ENCODE measurements at places on chromosomes 11 and 22. TPM values are rescaled to one million over a fixed set of nuclear protein-coding genes. Genes with fewer than 3 reads are reported as not detected.

DNA sequence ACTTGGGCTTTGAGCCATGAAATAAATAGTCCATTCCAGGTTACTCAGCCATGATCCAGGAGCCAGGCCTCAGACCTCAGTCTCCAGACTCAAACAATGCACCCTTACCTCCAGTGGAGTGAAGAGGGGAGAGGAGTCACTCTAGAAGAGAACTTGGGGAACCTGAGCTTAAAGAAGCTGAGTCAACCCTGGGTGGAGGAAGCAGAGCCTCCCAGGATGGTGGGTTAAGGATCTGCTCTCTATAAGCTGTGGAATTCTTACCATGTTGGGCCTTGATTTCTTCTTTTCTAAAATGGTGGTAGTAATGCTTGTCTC lies 113.2 kb downstream of the NECTIN1 start:
- no peak for DNase-seq

DNA sequence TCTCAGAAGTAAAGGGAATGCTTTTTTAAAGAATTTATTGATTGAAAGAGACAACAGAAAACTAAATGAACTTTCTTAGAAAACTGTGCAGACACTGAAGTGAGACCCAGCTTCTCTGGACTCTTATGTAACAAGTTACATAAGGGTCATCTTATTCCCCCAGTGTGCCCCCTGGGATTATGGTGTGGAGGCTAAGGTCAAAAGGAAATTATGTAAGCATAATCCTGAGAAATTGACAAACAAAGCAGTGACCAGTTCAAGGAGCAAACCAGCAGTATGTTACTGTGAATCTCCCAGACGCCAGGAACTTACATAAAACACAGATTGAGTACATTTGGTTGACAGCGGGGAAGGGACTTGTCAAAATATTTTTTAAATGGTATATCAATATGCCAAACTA lies 78.6 kb downstream of the SLC1A2 start:
- DNase-seq, result no peak

DNA sequence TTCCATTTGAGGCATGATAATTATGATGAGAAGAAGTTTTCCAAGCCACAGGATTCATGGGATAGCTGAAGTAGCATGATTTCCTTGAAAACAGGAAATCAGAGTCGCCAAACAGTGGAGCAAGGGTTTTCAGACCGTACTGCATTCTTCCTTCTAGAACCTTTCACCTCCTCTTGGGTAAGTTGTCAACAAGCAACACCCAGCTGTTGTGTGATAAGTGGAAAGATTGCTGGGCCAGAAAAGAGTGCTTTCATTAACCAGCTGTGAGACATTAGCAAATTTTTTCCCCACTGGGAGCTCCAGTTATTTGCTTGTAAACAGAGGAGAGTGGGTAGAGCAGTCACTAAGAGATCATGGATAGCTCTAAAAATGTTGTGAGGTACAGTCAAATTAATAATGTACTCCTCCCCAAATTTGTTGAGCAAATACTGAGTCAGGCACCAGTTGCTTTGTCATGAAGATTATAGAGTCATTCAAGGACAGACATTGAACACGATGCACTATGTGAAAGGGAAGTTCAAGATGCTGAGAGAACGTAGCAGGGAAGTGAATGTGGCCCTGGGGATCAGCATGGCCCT lies 11.7 kb upstream of the MPEG1 start:
- DNase-seq, result no peak

DNA sequence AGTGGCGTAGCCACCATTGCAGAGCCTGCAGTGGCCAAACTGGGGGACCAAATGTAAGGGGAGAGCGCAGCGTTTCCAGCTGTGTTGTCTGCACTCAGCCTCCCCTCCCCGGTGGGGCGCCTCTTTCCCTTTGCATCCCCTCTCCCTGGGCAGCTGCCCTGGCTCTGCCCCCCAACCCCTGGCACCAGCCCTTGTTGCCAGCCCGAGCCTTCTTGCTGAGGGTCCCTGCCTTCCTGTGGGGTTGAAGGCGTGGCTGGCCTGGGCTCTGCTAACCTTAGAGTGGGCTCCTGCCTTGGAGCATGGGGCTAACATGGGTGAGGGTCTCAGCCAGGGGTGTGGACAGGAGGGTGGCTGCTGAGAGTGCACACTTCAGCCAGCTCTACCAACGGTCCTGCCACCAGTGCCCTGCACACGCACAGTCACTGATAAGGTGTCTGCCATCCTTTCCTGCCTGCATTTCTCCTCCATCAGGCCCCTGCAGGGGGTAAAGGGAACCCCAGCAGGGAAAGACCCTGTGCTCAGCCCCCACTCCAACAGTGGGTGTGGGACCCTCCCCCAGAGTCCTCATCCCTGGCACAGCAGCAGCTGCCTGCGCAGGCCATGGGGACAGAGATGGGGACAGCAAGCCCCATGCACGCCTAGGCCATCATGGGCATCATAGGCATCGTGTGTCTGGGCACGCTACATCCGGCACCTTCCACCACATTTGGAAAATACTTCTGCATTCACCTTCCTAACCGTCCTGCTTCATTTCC lies 43.5 kb downstream of the CERK start:
- DNase-seq, result no peak

The RFPL1 gene
- total RNA-seq, result not detected

- DNase-seq, result peak; percentile 96
Observed at GRCh38 chr22:29799217-29799680, 32.1 kb downstream of the UQCR10 start.

DNA sequence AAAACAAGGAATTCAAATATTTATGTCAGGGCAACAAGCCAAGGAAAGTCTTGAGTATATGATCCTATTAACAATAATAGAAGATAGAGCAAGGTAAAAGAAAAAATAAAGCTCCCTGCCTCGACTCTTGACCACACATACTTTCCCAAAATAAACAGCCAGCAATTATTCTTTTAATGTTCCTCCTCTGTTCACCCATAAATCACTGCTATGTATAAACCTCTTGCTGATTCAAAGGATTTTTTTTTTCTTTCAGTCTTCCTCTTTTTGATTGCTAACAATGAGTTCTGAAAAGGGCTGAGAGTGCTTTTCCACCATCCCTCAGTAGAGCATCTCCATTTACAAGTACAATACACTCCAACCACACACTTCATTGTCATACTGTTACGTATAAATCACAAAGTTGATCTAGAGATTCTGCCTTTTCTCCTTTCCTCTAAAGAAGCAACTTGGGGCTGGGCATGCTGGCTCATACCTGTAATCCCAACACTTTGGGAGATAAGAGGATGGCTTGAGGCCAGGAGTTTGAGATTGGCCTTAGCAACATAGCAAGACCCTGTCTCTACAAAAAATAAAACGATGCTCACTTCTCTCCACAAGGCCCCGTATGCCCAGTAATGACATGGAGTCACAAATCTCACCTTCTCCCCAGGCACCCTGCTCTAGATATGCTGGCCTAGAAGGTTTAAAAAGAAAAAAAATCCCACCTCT lies 24.0 kb downstream of the RAB30 start:
- DNase-seq, result no peak

GRCh38 chr11:122155765-122156527 lies 39.9 kb upstream of the BLID start:
- no peak for DNase-seq

DNA sequence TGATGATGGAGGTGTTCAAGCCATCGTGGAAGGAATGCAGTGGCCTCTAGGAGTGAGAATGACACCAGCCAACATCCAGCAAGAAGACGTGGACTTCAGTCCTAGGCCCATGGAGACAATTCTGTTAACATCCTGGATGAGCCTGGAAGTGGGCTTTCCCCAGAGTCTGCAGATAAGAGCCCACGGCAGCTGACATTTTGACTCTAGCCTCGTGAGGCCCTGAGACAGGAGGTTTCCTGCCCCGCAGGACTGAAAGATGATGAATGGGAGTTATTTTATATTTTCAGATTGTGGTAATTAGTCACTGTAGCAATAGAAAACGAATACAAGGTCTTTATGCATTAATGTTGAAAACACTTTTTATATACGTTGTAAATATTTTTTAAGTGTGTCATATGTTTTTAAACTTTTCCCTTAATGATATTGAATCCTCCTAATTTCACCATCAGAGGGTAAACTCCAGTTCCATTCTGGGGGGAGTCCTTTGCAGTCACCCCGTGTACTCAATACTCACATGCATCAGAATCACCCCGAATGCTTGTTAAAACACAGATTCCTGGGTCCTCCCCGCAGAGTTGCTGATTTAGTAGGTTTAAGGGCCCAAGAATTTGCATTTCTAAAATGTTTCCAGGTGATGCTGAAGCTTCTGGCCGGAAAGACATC lies 570 bp upstream of the TPCN2 start:
- DNase-seq, result no peak

- no peak for DNase-seq
Observed at GRCh38 chr11:100247704-100248103, 439.4 kb upstream of the ARHGAP42 start.

DNA sequence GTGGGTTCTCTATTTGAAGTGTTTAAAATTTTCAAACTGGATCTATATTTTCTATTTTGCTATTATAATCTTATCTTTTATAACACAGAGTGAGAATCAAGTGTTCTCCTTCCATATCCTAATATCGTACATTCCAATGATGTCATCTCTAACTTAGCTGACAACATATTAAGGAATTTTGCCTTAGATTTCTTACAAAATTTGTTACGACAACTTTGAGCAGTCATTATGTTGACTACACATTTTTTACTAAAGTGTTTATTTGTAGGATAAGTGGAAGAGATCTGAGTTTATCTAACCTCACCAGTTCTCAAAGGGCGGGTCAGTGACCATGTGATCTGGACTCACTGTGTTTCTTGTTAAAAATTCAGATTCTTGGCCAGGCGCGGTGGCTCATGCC lies 12.7 kb downstream of the BTG4 start:
- DNase-seq, result no peak

DNA sequence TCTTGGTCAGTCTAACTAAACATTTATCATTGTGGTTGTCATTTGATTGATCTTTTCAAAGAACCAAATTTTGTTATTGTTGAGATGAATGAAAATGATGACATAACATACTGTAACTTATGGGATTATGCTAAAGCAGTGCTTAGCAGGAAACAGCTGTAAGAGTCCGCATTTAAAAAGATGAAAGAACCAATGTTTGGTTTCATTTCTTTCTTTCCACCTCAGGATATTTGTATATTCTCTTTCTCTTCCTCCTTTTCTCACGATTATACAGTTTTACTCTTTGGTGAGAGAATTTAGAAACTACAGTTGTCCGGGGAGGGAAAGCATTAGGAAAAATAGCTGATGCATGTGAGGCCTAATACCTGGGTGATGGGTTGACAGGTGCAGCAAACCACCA lies 23.1 kb downstream of the PIH1D2 start:
- DNase-seq, result no peak

GRCh38 chr22:28395920-28396753 lies 283.5 kb downstream of the TTC28 start:
- DNase-seq, result no peak

GRCh38 chr11:98423933-98424332 lies 596.8 kb upstream of the CNTN5 start:
- no peak for DNase-seq

The CRY2 gene
- 49.5 TPM for total RNA-seq

DNA sequence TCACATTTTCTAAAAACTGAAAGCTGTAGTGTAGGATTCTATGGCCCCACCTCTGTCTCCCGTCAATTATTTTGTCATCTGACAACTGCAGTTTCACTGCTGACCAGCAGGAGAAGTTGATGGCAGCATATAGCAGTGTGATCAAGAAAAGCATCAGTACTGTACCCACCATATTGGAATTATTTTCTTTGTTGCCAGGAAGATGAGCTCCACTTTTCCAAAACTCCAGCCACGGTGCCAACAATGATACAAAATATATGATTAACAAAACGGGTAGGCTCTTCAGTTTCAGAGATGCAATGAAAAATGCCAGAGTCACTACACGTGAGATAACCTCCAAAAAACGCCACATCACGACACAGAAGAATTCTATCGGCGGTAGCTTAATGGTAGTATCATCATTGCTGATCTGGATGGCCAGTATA lies 41.3 kb downstream of the XKR3 start:
- DNase-seq, result no peak

The CADM1 gene
- total RNA-seq, result 2.5 TPM

DNA sequence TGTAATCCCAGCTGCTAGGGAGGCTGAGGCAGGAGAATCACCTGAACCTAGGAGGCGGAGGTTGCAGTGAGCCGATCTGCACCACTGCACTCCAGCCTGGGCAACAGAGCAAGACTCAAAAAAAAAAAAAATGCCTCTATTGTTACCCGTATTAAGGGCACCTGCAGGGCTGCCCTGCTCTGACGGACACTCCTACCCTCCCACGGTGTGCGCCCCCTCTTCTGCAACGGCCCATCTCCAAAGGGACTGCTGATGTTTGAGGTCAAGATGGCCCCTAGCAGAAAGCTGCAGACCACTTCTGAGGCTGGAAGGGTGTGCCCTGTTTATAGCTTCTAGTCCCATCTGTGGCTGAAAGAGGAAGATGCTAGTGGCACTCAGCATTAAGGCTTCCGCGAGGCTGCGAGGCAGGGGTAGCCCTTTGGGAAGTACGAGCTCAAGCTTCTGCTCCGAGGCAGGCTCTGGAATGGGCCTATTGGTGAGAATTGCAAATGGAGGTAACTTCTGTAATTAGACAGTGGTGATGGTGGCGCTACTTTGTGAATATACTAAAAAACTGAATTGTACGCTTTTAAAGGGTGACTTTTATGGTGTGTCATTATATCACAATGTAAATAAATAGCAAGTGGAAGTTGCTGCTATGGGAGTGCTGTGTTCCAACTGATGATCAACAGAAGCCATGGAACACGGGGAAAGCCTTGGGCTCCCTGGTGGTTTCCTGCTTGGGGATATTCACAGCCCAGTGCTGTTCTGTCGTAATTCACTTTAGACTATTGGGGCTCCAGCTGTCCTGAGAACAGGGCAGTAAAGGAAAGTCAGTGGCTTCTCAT lies 24.3 kb downstream of the ARFGAP2 start:
- DNase-seq, result peak; percentile 38

The GPHA2 gene
- not detected for total RNA-seq

The MS4A1 gene
- total RNA-seq, result 2.5 TPM

DNA sequence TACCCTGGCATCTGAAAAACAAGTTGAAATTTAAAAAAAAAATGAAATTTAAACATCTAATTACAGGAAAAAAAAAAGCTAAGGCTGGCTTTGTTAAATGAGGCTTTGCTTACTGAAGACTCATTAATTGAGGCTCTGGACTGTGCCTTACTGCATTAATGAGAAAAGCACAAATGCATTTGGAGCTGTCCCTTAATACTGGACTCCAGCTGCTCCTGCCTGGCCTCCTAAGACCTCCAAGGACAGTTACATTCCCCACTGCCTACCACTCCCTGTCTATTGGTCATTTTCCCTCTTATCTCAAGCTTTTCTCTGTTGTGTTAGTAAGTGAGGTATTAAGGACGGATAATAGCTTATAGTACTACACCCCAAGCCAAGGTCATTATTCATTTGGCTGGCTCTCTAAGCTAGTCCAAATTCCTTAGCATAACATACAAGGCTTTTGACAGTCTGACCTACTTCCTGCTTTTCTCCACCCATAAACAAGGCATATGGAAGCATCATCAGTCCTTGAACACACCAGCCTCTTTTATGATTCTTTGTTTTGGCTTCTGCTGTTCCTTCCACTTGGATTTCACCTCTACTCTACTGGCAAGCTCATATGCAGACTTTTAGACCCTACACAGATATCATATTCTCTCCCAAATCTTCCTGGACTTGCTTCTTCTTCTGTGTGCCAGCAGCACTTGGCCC lies 62.5 kb downstream of the USP35 start:
- DNase-seq, result no peak

- no peak for DNase-seq
Observed at GRCh38 chr11:116082256-116082655, 578.0 kb upstream of the CADM1 start.
